Activated CD4-positive, alpha-beta T cell treated with anti-CD3 and anti-CD28 coated beads for 36 hours (primary cell): ENCODE measurements at places on chromosomes 1 and 21. TPM values are rescaled to one million over a fixed set of nuclear protein-coding genes. Genes with fewer than 3 reads are reported as not detected.

TDRD5 gene
- total RNA-seq: not detected

PSRC1 gene
- total RNA-seq: 18.4 TPM

GNL2 gene
- total RNA-seq: 98.8 TPM

KRTAP11-1 gene
- not detected for total RNA-seq
